ENCODE measurements at places on chromosomes 11 and 22. TPM values are rescaled to one million over a fixed set of nuclear protein-coding genes. Genes with fewer than 3 reads are reported as not detected.

OR10A4 gene
- total RNA-seq, result not detected

SLC22A6 gene
- not detected for total RNA-seq

SLC22A8 gene
- total RNA-seq, result not detected

FGF19 gene
- total RNA-seq, result not detected

BDNF gene
- 10.6 TPM for total RNA-seq

DLG2 gene
- total RNA-seq, result 4.4 TPM

RBM4 gene
- 94.7 TPM for total RNA-seq

ATP6V1E1 gene
- total RNA-seq, result 154 TPM

PKDREJ gene
- not detected for total RNA-seq

GDPD4 gene
- 0.17 TPM for total RNA-seq

CRYAB gene
- total RNA-seq, result 48.3 TPM

LMO2 gene
- not detected for total RNA-seq

Data from smooth muscle cell of trachea (primary cell).